ENCODE measurements at places on chromosomes 1 and 21. TPM values are rescaled to one million over a fixed set of nuclear protein-coding genes. Genes with fewer than 3 reads are reported as not detected.

DNA sequence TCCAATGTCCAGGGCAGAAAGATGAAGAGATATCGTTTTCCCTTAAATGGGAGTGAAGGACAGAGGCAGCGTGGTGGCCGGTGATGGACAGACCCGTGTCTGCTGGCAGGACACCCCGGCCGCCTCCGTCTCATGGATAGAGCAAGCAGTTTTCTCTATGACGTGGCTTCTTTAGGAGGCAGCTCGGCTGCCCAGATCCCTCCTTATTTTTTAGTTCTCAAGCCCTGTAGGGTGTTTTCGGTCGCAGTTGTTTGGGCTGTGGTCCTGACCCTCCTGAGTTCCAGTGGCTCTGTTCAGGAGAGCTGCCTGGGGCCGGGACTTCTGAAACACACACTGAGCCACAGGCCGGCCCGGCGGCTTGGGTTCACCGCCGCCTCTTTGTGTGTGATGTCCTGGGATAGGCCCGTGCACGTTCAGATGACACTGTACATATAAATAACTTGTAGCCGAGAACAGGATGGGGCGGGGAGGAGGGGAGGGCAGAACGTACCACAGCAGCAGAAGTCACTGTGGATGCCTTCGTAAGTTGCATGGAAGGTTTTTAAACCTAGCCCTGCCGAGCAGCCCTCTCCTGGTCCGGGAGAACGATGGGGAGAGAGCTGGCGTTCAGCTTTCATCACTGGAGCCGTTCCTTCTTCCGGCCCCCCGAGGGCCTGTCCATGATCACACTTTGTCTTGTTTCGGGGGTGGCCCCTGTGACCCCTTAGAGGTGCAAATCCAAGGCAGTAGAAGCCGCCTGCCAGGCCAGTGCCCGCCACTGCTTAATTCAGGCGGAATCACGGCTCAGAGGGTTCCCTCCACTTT, 65.2 kb downstream of the SIK1 start:
- no peak for DNase-seq

DNA sequence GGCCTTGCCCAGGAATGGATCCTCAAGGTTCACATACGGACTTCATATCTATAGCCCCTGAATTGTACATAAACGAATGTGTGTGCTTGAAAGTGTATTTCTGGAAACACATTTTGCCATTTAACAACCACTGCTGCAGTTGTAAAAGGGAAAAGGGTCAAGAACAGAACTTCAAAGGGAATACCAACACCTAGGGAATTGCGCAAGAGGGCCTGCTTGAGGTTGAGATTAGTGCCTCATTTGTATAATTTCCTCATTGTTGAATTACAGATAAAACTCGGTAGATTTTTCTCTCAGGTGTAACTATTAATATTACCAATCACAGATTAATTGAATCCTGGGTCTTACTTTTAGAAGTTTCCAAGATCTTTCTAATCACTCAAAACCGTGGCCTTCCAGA, 6.1 kb downstream of the NCF2 start:
- DNase-seq, result no peak

DNA sequence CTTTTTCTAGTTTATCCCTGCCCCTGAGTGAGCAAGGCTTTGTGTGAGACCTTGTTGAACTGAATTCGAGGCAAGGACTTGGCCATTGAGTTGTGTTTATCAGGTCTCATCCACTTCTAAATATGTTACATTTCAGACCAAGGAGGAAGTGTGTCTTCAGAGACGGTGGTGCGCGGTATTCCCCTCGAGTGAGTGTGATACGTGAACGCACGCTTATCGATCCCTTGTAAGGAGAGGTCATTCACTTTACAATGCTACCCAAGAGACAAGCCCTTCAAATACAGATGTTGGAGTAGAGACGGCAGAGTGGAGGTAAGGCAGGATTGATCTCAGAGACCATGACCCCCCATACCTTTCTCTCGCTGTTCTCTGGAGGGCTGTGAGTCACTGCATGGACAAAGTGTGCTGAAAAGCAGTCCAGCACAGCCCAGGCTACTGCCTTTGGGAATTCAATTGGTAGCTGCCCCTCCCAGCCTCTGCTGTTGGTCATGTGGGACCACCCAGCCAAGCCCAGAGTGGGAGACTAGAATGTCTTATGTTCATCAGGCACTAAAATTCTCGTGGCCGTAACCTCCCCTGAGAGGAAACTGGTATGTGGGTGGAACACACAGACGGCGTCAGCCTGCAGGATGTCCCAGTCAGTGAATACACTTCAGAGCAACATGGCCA, 16.3 kb upstream of the MTARC1 start:
- DNase-seq, result no peak

The SPATA46 gene
- not detected for total RNA-seq

GRCh38 chr21:46189213-46189958, 5.1 kb upstream of the SPATC1L start:
- DNase-seq, result no peak

GRCh38 chr21:25234857-25235801, 372.2 kb downstream of the MRPL39 start:
- no peak for DNase-seq

DNA sequence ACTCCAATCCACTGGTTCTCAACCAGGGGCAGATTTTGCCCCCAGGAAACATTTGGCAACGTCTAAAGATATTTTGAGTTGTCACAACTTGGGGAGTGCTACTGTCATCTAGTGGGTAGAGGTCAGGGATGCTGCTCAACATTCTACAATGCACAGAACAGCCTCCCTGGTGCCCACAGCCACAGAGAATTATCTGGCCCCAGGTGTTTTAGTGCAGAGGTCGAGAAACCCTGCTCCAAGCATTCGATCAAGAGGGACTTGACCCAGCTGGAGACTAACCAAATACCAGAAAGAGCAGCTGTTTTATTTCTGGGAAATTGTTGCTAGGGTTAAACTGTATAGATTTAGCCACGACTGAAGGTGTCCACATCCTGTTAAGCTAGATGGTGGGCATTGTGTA, 19.2 kb downstream of the CD247 start:
- no peak for DNase-seq

GRCh38 chr21:38358098-38358497, 101.3 kb downstream of the KCNJ15 start:
- no peak for DNase-seq

DNA sequence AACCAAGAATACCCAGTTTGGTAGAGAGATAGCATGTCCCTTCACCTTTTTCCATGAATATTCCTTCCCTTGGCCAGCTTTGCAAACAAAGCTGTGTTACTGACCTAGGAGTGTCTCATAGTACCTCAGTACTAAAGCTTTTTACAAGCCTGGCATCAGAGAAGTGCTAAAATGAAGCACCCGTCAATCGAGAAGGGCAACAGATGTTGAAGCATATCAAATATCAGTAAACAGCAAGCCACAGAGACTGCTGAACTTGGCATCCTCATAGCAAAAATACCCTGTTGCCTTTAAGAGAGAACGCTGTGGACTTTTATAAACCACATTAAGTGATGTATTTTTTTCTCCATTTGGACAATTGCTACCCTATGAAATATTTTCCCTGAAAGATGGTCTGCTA, 128.6 kb upstream of the HOOK1 start:
- no peak for DNase-seq

The KLHDC7A gene
- total RNA-seq, result not detected
